Suppressor macrophage treated with lipopolysaccharide for 1 hour (primary cell): ENCODE measurements at places on chromosomes 3 and 15.

DNA sequence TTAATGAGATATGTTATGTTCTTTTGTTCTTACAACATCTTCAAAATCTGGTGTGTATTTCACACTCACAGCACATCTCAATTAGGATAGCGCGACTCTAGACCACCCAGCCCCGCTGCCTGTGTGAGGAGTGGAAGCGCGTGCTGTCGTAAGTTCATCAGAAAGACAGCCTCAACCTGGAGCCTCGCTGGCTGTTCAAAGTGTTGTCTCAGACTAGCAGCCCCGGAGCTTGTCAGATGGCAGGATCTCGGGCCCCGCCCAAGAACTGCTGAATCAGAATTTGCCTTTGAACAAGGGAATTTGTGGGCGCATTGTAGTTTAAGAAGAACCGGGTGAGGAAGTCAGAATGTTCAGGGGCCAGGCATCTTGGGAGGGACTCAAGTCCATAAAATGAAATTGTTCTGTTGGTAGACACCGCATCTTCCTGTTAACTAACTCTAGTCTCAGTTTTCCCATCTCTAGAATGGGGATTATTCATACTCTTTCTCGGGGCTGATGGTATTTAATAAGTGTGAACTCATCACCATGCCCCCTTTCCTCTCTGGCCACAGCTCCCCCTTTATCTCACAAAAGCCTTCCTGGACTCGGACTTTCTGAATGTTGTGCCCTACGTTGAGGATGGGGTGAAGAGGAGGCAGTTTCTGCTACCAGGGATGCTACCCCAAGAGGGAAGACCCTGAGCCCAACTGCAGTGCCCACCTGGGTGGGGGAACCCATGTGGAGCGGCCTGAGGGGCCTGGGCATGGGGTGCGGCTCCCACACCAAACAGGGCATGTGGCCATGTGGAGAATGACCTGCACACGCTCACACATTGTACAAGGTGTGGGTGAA is 40.4 kb downstream of the BHLHE40 start:
- DNase-seq, result peak; percentile 72

- no peak for DNase-seq
These were observed 756.6 kb upstream of the ARPP21 start for GRCh38 chr3:34882764-34883163.

DNA sequence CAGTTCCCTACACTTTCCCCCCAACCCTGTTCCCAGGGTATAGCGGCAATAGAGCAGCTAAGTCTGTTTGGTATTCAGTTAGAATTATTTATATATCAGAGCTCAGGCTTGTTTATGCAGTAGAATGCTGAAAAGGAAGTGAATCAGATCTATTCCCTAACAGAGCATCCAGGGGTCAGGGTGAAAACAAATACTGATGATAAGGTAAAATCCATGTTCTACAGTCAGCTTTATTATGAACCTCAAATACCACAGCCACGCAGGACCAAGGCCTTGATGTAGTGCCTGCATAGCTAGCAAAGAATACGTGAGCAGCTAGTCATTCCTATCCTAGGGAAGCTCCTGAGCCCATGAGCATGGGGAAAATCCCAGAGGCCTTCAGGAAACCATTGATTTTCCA is 229.7 kb upstream of the ICE2 start:
- DNase-seq, result no peak

GRCh38 chr3:17192995-17193394 is 308.2 kb downstream of the PLCL2 start:
- no peak for DNase-seq

DNA sequence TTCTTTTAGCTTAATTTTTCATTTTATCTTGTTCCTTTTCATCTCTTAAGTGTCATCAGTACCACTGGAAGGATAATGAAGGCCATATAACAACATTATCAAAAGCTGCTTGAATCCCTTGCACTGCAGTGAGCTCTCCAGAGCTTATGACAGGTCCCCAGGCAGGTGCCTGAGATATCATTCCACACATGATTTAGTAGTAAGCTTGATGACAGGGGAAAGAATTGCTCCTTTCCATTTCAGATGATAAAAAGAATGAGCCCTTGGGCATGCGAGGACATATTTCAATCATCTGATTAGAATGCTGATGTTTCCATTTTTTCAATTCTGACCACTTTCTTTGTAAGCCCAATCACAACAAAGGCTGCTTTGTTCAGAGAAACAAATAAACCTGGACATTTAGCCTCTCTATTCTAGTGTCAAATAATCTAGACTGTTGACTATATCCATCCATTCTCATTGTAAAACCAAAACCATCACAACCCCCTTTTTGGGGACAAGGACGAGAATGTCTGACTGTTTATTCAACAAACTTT is 567.8 kb downstream of the IGSF11 start:
- DNase-seq, result no peak

DNA sequence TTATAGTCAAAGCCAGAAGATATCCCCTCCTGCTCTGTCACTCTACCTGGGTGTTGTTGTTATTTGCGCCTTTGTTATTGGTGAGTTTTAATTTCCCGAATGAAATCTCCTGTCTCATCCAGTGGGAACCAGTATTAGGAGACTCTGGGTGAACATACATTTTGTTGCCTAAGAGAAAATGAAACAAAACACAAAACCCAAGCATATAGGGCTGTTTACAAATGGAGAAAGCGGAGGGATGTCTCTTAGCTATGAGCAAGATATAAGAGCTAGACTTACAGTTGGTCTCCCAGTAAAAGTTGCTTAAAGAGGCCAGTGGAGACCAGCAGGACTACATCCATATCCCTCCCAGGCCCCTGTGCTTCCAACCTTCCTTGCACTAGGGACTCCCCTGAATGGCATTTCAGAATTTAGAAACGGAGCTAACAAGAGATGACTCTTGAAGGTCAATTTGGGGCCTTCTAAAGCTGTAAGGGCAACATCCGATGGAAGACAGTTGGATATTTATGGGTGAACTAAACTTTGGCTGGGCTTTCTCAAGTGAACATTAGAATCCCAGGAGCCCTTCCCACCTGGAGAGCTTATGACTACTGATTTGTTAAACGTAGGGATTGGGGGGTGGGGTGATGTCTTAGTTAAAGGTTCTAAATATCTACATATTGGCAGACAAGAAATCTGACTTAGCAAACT is 2.7 kb downstream of the EOMES start:
- no peak for DNase-seq

DNA sequence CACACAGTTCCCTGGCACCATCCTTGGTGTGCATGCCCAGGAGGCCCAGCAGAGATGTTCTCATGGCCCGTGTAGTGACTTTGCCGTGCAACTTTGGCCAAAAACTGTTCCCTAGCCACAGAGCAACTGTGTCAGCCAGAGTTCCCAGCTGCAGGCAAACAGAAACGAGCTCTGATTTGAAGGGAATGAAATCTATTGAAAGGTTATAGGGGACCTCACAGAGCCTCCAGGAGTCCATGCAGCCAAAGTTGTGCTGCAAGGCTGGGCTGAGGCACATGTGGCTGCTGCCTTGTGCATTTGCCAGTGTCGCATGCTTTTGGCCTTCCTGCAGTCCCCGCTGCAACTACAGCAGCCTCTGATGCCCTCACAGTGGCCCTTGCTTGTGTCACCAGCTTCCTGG is 70.5 kb downstream of the PLXNA1 start:
- no peak for DNase-seq

GRCh38 chr3:158961471-158961870 is 159.6 kb downstream of the MFSD1 start:
- no peak for DNase-seq

DNA sequence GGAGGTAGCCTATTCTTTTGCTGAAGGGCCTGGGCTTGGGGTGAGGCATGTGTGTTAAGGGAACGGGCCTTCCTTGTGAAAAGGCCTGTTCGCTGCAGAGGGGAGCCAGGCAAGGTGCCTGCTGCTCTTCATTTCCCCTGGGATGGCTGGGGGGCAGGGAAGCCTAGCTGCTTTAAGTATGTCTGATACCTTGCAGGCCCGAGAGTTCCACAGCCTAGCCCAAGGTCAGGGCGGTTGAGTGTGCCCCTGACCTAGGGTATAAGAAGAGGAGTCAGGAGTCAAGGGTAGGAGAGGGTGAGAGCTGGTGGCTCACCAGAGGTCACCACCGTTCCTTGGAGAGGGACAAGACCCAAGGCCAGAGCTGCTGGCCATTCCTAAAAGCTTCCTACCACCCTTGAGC is 46.6 kb downstream of the UMPS start:
- no peak for DNase-seq

DNA sequence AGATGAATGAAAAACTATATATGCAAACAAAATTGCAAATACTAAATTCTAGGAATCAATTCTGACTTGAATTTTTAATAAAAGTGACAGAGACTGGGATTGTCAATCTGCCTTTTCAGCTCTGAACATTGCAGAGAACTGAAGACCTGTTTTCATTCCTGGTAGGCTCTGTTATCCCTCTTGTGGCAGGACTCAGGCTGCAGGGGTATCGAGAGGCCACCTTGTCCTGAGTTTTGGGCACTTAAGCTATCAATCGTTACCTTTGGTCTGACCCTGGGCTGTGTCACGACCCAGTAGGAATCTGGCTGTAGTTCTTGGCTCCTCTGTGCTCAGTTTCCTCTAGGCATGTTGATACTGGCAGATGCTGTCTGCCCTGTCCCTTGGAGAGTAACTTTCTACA is 238.0 kb downstream of the CACNA2D3 start:
- DNase-seq, result no peak

- peak; percentile 27 for DNase-seq
These were observed 1.3 kb upstream of the PLA1A start for GRCh38 chr3:119596398-119596797.

- peak; percentile 42 for DNase-seq
These were observed 456.3 kb downstream of the FOXP1 start for GRCh38 chr3:71127052-71127831.

- DNase-seq, result peak; percentile 6
These were observed 249.9 kb downstream of the ROBO1 start for GRCh38 chr3:79517766-79518413.

GRCh38 chr3:111577798-111578685 is 17.1 kb downstream of the ZBED2 start:
- DNase-seq, result peak; percentile 34

- peak; percentile 45 for DNase-seq
These were observed 139.3 kb downstream of the TNIK start for GRCh38 chr3:171320750-171321558.

DNA sequence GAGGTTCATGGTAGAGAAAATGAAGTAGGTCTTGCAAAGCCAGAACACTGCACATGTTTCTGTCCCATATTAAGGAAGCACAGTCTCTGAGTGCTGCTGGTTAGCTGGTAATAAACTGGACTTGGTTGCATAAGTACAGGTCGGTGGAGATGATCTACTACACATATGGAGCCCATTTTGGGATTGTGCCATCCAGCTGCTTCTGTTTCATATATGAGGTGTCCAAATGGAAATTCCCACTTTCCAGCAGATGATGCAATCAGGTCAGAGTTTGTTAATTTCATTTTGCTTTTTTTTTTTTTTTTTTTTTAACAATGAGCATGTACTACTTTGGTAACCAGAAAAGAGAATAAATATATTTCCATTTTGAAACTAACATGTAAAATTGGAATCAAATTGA is 122.6 kb downstream of the SATB1 start:
- DNase-seq, result peak; percentile 75

- no peak for DNase-seq
These were observed 59.0 kb downstream of the FEM1B start for GRCh38 chr15:68336516-68336915.

DNA sequence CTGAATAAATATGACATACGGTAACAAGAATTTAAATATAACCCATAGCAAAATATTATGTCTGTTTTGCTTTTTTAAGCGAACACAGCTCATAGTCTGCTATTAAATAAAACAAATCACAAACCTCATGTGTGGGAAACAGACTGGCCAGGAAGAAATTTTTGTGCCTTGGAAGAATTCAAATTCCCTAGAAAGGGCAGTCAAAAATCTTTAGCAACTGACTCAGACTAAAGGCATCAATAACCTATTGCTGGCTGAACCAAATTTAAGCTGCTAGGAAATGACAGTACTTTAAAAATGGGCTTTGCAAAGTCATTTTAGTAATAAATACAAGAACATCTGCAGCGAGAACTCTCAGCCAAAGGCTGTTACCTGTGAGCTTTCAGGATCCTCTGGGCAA is 151.4 kb downstream of the PLD1 start:
- DNase-seq, result no peak

DNA sequence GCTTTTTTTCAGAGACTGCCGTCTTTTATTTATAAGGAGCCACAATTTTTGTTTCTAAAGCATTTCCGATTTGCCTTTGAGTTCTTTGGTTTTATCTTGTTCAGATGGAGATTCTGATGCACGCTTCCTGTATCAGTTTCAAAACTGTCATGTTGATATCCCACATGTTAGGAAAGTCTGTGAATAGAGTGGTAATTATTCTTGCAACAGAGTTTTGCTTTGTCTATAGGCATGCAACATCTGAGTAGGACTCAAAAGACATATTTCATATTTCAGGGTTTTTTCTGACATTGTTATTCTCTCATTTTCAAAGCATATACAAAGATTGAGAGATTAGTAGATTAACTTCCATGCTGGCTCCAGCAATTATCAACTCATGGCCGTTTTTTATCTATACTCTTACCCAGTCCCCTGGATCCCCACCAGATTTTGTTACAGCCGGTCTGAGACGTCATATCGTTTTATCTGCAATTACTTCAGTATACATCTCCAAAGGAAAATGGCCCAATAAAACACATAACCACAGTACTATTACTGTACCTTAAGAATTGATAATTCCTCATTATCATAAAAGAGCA is 22.4 kb downstream of the PAQR5 start:
- peak; percentile 62 for DNase-seq

- no peak for DNase-seq
These were observed 128.8 kb upstream of the OSTN start for GRCh38 chr3:191070201-191070600.

- DNase-seq, result peak; percentile 86
These were observed 84.8 kb downstream of the SMAD3 start for GRCh38 chr15:67150023-67150860.

- no peak for DNase-seq
These were observed 197.2 kb upstream of the RBMS3 start for GRCh38 chr3:29083676-29084075.

- no peak for DNase-seq
These were observed 130.0 kb downstream of the FRMD4B start for GRCh38 chr3:69255928-69256327.

DNA sequence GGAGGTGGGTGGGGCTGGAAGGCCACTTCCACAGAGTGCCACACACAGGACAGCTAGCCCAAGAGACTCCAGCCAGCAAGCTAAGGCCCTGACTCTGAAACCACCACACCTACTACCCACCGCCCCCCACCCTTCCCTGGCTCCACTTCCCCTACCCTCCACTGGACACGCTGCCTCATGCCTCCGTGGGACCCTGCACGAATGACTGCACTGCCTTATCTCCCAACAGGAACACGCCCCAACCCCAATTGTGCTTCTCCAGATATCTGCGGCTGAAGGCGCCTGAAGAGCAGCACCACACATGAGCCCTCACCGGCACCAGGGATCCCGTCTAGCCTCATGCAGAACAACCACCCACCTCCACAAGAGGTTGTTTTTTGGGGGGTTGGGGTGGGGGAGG is 2.7 kb downstream of the LINGO1 start:
- DNase-seq, result no peak
